ENCODE measurements at places on chromosomes 11 and 22. TPM values are rescaled to one million over a fixed set of nuclear protein-coding genes. Genes with fewer than 3 reads are reported as not detected.

- peak; percentile 74 for DNase-seq
These were observed 286.7 kb downstream of the MN1 start for GRCh38 chr22:27514601-27515523.

The PPP2R1B gene
- 37.7 TPM for total RNA-seq

- no peak for DNase-seq
These were observed 14.4 kb downstream of the GNAZ start for GRCh38 chr22:23084453-23085350.

- peak; percentile 66 for DNase-seq
These were observed 1.3 kb downstream of the WEE1 start for GRCh38 chr11:9574622-9575259.

DNA sequence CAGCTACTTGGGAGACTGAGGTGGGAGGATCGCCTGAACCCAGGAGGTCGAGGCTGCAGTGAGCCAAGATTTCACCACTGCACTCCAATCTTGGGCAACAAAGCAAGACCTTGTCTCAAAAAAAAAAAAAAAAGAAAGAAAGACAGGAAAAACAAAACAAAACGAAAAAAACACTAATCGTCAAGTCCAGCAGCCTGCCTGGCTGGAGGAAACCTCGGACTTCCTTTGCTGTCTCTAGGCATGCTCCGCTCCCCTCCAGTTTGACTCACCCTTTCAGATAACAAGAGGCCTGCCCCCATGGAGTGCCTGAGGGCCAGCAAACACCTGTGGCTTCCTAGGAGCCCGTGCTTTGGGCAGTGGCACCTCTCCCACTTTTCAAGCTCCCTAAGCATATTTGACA is 28.8 kb upstream of the CHKA start:
- DNase-seq = no peak

DNA sequence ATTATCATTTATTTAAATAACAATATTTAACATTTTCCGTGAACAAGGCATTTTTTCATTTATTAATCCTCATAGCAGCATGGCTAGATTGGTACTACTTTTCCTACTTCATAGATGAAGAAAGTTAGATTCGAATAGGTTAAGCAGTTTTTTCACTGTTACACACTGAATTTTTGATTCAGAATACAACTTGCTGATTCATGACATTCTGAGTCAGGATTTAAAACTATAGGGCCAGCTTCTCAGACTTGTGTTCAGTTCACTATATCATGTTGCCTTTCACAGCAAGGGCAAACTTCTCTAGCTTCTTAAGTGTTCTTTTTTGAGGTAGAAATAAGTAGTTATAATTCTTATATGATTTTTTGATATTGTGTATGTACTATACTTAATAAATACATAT is 31.5 kb downstream of the CYP2R1 start:
- DNase-seq = no peak

The GNAZ gene
- total RNA-seq = 22.8 TPM

DNA sequence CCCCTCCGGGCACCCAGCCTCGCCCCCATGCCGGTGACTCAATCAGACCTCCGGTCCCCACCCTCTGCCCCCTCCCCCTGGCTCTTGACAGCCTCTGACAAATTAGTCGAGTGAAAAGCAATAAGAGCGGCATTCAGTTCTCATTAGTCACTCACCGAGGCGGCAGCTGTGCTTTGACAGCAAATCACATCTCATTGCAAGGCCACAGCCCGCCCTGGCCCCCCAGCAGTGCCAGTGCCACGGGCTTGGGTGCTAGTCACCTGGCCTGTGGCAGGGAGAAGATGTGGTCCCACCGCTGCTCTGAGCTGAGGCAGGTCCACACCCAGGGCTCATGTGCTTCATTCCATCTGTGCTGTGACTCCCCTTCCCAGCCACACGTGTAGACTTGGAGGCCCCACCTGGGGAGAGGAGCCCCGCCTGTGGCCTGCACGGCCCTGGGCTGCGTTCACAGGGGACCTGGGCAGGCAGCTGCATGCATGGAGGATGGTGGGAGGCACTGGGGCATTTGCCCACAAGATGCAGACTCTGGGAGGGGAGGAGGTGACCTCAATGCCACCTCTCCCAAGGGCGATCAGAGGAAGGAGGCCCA is 7.4 kb upstream of the TH start:
- DNase-seq = no peak

DNA sequence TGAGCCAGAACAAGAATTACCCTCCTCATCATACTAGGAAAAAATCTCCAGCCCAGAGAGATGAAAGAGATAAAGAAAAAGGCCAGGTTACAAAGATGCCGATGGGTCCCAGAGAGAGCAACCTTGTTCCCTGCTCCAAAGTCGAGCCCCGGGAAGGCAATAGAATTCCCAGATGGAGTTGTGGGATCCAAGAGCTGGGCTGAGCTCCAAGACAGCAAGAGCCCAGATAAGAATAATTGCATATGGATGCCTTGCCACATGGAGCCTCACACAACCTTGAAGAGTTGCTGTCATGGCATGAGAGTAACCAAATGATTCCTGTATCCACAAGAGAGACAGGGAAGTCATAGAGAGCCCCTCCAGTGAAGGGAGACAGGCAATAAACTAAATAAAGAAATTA is 30.9 kb downstream of the IL10RA start:
- no peak for DNase-seq

DNA sequence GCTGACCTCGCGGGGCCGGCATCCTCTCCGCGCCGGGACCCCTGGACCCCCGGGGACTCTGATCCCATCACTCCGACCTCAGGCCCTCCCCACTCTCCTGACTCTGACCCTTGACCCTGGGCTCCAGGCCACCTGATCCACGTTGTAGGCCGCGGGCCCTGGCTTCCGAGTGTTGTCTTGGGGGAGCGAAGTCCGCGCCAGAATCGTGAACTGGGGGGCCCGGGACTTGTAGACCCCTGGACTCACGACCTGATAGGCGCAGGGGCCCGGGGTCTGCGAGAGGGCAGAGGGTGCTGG is 716 bp upstream of the TYMP start:
- DNase-seq = no peak

DNA sequence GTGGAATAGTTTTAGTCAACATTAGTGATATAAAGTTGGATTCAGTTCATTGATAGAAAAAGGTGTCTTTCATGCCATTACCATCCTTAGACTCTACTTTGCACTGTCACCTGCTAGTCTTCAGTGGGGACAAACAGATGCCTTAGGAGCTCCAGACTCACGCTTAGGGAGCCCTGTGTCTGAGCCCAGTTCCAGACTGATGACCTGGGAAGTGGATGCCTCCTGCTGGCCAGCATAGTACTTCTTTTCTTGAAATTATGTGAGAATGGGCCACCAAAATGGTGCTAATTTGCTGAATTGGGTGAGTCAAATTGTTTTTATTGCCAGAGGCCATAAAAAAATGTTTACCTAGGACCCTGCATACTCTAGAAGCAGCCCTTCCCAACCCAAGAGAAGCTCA is 53.9 kb downstream of the NOX4 start:
- DNase-seq = no peak

The SCGB1A1 gene
- total RNA-seq = 3.5 TPM

DNA sequence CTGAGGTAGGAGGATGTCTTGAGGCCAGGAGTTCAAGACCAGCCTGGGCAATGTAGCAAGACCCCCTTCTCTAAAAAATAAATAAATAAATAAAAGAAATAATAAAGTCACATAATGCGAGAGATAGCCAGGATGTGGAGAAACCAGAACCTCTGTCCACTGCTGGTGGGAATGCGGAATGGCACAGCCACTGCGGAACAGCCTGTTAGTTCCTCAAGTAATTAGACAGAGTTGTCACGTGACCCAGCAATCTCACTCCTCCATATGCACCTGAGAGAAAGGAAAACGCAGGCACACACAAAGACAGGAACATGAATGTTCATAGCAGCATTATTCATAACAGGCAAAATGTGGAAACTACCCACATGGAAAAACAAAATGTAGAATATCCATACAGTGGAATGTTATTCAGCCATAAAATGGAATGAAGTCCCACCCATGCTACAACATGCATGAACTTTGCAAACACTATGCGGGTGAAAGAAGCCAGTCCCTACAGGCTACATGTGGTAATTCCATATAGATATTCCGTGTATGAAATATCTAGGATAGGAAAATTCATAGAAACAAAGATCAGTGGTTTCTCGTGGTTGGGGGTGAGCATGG is 27.4 kb downstream of the LIF start:
- no peak for DNase-seq

The PHETA2 gene
- total RNA-seq = 12.8 TPM

- no peak for DNase-seq
These were observed 6.8 kb downstream of the HPS4 start for GRCh38 chr22:26476705-26477340.

DNA sequence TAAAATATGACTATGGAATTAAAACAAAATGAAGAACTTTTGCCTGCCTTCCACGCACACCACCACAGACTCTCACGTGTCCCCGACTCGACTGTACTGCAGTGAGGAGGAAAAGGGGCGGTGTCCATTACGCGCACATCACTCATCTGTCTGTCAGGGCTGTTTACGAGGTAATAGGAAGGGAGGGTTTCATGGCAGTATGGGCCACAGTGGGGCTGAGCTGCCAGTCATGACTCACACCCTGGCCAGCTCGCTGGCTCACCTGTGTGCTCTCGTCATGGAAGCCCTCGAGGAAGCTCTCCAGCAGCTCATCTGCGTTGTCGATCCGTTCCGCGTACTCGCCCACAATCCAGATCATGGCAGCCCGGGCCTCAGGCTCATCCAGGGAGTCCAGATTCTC is 33.5 kb upstream of the RASL10A start:
- DNase-seq = no peak

The NXPE2 gene
- total RNA-seq = 0.71 TPM

The MYO18B gene
- not detected for total RNA-seq

The GAL gene
- total RNA-seq = not detected

The KCTD14 gene
- total RNA-seq = 4.0 TPM

GRCh38 chr11:45853332-45854219 is 6.3 kb downstream of the CRY2 start:
- peak; percentile 59 for DNase-seq

DNA sequence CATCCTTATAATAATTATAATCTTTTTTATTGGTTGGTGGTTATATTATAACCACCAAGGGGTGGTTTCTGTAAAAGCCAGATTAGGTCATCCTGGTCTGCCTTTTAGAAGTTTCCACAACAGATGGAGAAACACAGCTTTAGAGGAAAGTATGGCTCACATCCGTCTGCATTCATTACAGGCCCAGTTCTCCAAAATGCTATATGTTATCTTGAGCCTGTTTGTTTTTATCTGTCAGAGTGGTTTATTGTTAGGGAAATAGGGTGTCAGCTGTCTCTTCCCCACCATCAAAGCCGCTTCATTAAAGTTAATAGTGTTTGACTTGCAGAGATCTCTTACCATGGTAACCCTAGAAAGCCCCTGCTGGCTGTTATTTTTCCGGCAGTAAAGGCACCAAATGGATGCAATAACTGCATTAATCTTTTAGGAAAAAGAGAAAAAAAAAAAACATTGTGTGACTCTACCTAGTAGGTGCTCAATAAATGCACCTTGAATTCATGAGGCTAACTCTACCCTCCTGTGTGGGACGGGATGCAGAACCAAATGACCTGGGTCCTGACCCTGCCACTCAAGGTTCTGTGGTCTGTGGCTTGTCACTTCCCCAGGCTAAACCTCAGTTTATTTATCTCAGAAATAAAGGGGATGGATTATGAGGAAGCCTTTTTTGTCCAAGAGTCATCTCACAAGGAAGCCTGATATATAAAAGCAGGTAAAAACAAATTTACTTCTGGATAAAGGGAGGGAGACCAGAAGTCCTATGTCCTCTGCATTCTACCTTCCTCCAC is 118.3 kb downstream of the WT1 start:
- DNase-seq = no peak

DNA sequence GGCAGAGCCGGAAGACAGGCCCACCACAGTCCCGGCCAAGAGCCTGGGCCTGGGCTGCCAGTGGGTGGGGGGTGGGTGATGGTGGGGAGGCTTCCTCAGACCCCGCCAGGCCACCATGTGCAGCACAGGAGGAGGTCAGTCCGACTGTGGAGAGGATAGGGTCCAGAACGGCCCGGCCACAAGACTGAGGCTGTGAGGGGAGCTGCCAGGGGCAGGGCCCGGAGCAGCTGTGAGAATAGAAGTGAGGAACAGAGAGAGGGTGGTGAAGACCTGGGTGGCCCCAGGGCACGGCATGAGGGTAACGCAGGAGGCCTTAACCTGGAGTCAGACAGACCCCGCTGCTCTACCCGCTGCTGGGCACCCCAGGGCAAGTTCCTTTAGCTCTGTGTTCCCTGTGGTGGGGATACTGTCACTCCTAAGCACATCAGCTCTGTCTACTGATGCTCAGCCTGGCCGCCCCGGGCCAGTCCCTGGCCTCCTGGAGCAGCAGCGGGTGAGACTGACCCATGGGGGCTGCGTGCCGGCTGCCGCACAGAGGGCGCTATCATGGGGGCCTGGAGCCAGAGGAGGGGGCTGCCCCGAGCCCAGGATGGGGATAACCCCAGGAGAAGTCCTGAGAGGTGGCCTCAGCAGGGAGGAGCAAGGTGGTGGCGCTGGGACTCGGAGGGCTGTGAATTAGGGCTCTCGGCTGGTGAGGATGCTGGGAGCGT is 1.7 kb downstream of the FERMT3 start:
- no peak for DNase-seq

DNA sequence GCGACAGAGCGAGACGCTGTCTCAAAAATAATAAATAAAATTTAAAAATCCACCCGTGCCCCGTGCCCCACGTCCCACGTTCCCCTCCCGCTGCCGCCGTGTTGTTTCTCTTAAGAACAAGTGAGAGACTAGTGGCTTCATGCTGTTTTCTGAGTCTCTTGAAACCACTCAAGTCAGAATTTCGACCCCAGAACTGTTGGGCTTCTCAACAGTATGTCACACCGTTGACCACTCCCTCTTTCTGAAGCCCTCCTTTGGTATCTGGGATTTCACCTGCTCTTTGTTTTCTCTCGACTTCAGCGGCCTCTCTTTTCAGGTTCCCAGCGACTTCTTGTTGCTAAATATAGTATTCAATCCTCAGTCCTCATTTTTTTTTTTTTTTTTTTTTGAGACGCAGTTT is 974 bp downstream of the PPIL2 start:
- no peak for DNase-seq

DNA sequence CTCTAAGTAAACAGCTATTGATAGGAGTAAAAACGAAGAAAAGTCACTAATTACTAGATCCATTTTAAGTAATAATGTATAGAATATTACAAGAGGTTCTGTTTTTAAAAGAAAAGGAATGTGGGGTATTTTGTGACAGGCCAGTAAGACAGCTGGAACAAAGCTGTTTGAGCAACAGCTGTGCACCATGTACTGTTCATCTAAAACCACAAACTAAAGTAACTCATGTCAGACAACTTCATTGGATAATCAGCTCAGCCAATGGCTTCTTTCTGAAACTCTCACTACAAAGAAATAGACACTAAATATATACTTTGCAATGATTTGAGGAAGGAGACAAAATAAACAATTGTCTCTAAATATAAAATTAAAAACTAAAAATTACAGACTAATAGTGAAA is 16.1 kb downstream of the RRAS2 start:
- no peak for DNase-seq

GRCh38 chr22:40499209-40499623 is 128.8 kb downstream of the SGSM3 start:
- DNase-seq = no peak
